ENCODE measurements at places on chromosomes 3 and 15.

DNA sequence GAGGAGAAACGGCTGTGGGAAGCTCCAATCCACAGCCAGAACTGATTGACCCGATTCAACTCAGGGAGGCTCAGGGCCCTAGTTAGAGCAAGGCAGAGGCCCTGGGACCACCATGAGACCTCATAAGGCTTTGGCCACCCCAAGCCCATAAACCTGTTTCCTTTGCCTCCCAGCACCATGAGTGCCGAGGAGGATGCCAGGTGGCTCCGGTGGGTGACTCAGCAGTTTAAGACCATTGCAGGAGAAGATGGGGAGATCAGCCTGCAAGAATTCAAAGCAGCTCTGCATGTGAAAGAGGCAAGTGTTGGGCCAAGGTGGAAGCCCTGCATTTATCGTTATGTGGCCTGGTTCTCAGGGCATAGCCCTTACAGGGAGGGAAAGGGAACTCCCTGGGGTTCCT lies 11.9 kb downstream of the NOX5 start:
- H3K36me3 ChIP-seq, result no peaks in the 10 kb centered on the region
- H3K4me3 ChIP-seq, result no peak overlapping the region
- no peak for DNase-seq
- no peak overlapping the region for H3K27ac ChIP-seq

DNA sequence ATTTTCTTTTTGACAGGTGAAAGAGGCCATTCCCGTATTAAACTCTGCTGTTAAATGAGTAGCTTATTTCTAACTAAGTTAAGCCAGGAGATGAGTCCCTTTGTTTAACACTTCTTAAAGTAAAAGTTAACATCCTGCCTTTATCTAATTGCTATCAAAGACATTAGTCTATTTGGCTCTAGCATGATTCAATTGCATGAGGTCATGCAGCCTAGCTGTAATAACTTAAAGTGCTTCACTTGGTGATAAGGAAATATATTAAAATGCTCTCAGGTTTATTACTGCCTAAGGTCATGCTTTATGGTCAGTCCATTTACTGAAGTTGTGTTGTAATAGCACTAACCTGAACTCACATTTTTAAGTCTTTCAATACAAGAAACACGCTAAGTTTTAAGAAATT lies 82.3 kb upstream of the MLF1 start:
- H3K36me3 ChIP-seq, result no peaks in the 10 kb centered on the region
- H3K27ac ChIP-seq, result no peak overlapping the region
- no peak overlapping the region for H3K4me3 ChIP-seq
- no peaks in the 10 kb centered on the region for H3K27me3 ChIP-seq
- no peaks in the 10 kb centered on the region for H3K4me1 ChIP-seq

- H3K27me3 ChIP-seq, result no peaks in the 10 kb centered on the region
- peaks cover 8% of the 10 kb centered on the region for H3K4me1 ChIP-seq
- H3K4me3 ChIP-seq, result no peak overlapping the region
These were observed 14.8 kb upstream of the LCTL start for GRCh38 chr15:66580643-66581042.

DNA sequence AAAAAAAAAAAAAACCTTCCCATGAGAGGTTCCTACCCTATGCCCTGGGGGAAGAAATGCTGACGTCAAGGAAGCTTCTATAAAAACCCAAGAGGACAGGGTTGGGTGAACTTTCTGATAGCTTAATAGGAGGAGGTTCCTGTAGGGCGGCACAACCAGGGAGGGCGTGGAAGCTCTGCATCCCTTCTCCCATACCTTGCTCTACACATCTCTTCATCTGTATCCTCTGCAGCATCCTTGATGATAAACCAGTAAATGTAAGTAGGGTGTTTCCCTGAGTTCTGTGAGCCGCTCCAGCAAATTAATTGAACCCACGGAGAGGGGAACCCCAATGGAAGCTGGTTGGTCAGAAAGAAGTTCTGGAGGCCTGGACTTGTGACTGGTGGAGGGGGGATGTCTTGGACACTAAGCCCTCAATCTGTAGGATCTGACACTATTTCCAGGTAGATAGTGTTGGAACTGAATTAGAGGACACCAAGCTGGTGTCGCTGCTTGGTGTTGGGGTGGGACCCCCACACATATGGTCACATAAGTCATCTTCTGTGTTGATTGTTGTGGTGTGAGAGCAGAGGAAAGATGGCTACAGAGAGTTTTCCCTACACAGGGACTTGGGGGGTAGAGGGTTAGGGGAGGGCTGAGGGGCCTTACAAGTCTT lies 91.5 kb downstream of the ST6GAL1 start:
- peaks cover 23% of the 10 kb centered on the region for H3K4me1 ChIP-seq
- H3K27ac ChIP-seq, result no peak overlapping the region
- no peak for DNase-seq
- no peak overlapping the region for H3K4me3 ChIP-seq
- H3K27me3 ChIP-seq, result no peaks in the 10 kb centered on the region

DNA sequence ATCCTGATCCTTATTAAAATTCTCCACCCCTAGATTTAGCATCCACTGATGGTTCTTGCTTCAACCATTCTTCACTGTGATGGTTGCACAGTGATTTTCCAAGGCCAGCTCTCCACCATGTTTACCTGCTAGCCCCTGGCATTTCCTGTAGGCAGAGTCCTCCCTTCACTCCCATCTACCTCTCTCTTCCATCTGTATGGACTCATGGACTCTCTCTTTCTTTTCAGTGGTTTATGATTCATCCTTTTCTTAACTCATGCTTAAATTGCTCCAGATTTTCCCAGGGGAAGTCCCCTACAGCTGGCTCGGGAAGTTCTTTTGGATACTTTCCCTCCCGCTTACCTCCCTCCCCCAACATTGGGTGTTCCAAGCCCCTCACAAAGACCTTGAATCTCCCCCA lies 18.7 kb downstream of the TGM4 start:
- H3K4me3 ChIP-seq, result no peak overlapping the region
- no peaks in the 10 kb centered on the region for H3K36me3 ChIP-seq
- H3K27ac ChIP-seq, result no peak overlapping the region
- H3K27me3 ChIP-seq, result no peaks in the 10 kb centered on the region
- DNase-seq, result no peak
- H3K4me1 ChIP-seq, result no peaks in the 10 kb centered on the region

- H3K4me1 ChIP-seq, result peaks cover 6% of the 10 kb centered on the region
- no peaks in the 10 kb centered on the region for H3K27me3 ChIP-seq
- no peak for DNase-seq
- peak overlapping the region; percentile 89 for H3K27ac ChIP-seq
- no peaks in the 10 kb centered on the region for H3K36me3 ChIP-seq
- H3K4me3 ChIP-seq, result peak overlapping the region; percentile 90
These were observed 155 bp downstream of the ACVR2B start for GRCh38 chr3:38453913-38454177.

- DNase-seq, result no peak
- H3K27me3 ChIP-seq, result no peaks in the 10 kb centered on the region
- H3K36me3 ChIP-seq, result no peaks in the 10 kb centered on the region
- H3K4me3 ChIP-seq, result no peak overlapping the region
- no peaks in the 10 kb centered on the region for H3K4me1 ChIP-seq
- H3K27ac ChIP-seq, result no peak overlapping the region
These were observed 82.9 kb upstream of the PXYLP1 start for GRCh38 chr3:141148770-141149169.

DNA sequence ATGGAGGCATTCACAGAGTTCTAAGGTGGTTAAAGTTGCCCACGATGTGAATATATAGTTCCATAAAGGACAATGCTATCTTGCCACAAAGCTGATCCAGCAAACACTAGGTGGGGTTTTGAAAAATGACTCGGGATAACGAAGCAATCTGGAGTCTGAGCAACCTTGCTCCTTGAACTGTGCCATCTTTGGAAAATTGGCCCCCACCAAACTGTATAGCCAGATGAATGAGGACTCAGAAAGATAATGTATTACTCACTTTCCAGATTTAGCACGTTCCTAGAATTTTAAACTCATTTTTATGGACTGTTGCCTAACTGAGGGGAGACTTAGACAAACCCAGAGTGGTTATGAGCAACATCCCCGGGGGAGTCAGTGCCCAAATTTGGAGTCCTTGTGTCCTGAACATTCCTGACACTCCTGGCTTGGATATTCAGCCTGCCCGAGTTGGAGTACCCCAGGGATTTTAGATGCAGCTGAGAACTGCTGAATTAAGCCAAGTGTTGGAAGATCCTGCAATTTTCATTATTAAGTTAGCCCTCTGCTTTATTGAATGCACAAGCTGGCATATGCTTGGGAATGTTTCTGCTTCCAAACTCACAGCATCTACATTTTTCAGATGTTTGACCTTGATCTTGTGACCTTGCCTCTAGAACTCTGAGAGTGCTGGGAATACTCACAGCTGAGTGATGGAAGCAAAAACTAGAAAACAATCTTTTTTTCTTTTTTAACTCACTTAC lies 8.8 kb upstream of the MAGI1 start:
- H3K27me3 ChIP-seq, result no peaks in the 10 kb centered on the region
- no peaks in the 10 kb centered on the region for H3K36me3 ChIP-seq
- no peak for DNase-seq
- peaks cover 11% of the 10 kb centered on the region for H3K4me1 ChIP-seq
- H3K27ac ChIP-seq, result no peak overlapping the region

GRCh38 chr3:179071323-179072099 lies at the start of gene ZMAT3:
Gene ZMAT3 (minus strand): TSS chr3:179071809. CDS start chr3:179067752, 4,057 bp downstream.
- H3K36me3 ChIP-seq, result no peaks in the 10 kb centered on the region
- H3K27ac ChIP-seq, result no peak within 1 kb of the TSS
- no peaks in the 10 kb centered on the region for H3K27me3 ChIP-seq

DNA sequence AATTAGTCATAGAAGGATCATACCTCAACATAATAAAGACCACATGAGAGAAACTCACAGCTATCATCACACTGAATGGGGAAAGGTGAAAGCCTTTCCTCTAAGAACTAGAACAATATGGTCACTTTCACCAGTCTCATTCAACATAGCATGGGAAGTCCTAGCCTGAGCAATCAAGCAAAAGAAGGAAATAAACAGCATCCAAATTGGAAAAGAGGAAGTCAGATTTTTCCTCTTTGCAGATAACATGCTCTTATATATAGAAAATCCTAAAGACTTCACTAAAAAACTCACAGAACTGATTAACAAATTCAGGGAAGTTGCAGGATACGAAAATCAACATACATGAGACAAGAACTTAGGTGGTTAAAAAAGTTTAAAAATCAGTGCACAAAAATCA lies 24.7 kb downstream of the MAP3K13 start:
- no peak overlapping the region for H3K27ac ChIP-seq
- no peaks in the 10 kb centered on the region for H3K27me3 ChIP-seq
- no peak for DNase-seq

DNA sequence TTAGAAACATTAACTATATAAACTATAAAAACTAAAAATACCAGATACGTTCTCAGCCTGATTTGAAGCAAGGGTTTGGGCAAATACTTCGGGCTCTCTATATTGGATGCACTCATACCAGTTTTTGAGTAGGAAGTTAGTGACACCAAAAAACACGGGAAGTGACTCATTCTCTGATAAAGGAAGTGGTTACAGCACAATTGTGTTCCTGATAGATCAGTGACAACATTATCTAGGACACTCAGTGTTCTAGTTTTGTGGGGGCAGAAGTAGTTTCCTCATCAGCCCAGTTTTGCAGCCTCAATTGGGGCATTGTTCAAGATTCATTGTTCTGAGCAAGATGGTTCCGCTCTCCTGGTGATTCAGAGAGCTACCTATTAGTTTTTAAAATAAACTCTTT lies 469.6 kb upstream of the DPPA4 start:
- H3K4me1 ChIP-seq, result no peaks in the 10 kb centered on the region
- no peaks in the 10 kb centered on the region for H3K27me3 ChIP-seq
- H3K36me3 ChIP-seq, result no peaks in the 10 kb centered on the region
- H3K27ac ChIP-seq, result no peak overlapping the region
- no peak for DNase-seq
- no peak overlapping the region for H3K4me3 ChIP-seq

DNA sequence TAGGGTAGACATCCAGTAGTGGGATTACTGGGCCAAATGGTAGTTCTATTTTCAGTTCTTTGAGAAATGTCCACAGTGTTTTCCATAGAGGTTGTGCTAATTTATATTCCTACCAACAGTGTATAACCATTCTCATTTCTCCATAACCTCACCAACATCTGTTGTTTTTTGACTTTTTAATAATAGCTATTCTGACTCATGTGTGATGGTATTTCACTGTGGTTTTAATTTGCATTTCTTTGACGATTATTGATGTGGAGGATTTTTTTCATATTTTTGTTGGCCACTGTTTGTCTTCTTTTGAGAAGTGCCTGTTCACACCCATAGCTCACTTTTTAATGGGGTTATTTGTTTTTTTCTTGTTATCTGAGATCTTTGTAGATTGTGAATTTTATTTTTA lies 125.2 kb downstream of the CFAP20DC start:
- no peak overlapping the region for H3K4me3 ChIP-seq
- DNase-seq, result no peak
- H3K36me3 ChIP-seq, result no peaks in the 10 kb centered on the region
- H3K27me3 ChIP-seq, result no peaks in the 10 kb centered on the region
- no peak overlapping the region for H3K27ac ChIP-seq
- H3K4me1 ChIP-seq, result no peaks in the 10 kb centered on the region

GRCh38 chr3:157166115-157166514 lies 6.2 kb upstream of the CCNL1 start:
- no peaks in the 10 kb centered on the region for H3K27me3 ChIP-seq
- H3K4me1 ChIP-seq, result peaks cover 7% of the 10 kb centered on the region
- 0 out of 2 replicates have a peak, but pooled peaks cover 1% of the 10 kb centered on the region for H3K36me3 ChIP-seq
- no peak overlapping the region for H3K27ac ChIP-seq

DNA sequence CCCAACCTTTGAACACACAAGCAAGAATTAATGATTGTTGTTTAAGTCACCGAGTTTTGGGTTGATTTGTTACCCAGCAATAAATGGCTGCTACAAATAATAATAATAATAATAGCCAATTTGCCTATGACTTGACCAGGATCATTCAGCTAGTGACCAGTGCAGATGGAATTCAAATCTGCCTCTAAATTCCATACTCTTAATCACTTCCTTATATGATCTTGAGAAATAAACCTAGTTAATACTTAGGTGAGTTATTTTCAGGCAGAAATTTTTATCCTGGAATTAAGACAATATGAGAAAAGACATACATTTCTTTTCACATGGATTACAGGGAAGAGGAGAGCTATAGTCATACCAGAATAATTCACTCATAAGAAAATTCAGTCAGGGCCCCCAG lies 116.0 kb upstream of the GALNT15 start:
- no peaks in the 10 kb centered on the region for H3K36me3 ChIP-seq
- H3K4me3 ChIP-seq, result no peak overlapping the region
- peaks cover 12% of the 10 kb centered on the region for H3K4me1 ChIP-seq
- peak overlapping the region; percentile 70 for H3K27ac ChIP-seq
- no peak for DNase-seq

DNA sequence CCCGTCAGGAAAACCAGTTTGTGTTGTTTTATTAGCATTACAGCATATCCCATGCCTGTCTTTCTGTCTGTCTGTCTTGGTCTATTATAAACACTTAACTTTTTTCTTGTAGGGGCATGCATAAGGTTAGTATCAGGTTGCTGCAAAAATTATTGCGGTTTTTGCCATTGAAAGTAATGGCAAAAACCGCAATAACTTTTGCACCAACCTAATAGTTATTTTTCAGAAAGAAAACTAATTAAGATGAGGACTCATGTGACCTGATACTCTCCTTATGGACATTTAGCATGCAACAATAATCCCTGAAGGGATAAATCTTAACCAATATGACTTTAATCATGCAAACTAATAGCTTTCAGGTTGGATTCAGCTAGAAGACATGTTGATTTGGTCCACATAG lies 326.7 kb upstream of the SUCLG2 start:
- H3K27me3 ChIP-seq, result no peaks in the 10 kb centered on the region
- H3K4me3 ChIP-seq, result no peak overlapping the region
- no peaks in the 10 kb centered on the region for H3K36me3 ChIP-seq
